NCI-H2081 treated with DMSO at 0.1 percent for 48 hours (cell line): ENCODE measurements at places on chromosomes 2 and 18.

DNA sequence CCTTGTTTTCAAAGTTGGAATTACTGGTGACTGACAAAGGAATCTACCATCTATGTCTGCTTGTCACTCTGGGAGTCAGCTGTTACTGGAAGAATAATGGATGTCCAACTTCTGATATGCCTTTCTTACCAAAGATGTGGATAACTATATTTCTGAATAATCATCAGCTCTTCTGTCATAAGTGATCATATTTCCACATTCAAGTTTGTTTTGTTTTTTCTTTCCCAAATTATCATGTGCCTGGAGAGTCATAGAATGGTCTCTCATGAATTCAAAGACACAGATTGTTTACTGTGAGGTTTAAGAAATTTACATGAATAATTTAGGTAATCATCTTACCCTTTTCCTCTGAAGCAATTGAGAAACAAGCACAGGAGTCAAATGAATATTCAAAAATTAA, 986.7 kb upstream of the CDH2 start:
- DNase-seq: no peak

GRCh38 chr2:36238106-36238505, 117.5 kb upstream of the CRIM1 start:
- no peak for DNase-seq

- DNase-seq: no peak
Measured at GRCh38 chr18:25298853-25299274, 53.1 kb downstream of the ZNF521 start.

GRCh38 chr2:38704664-38705063, 38.8 kb downstream of the GALM start:
- no peak for DNase-seq

- DNase-seq: no peak
Measured at GRCh38 chr2:108575132-108575966, 41.1 kb downstream of the LIMS1 start.

DNA sequence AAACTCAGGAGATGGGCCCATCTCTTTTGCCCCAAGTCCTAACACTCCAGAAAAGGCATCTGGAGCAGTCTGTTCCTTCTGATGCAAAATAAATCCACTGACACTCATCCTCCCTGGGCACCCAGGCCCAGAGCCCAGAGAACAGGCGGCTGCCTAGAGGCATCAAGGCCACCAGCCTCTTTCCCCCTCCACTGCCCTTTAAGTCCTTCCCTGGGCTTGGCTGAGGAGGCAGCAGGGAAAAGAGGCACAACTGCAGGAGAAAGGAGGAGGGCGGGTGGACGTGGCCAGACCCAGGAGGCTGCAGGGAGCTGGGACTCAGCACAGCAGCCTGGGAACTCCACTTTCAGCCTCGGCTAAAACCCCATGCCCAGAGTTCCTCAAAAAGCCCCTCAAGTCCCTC, 99.7 kb upstream of the ID2 start:
- DNase-seq: no peak

- no peak for DNase-seq
Measured at GRCh38 chr2:9815844-9816279, 27.4 kb upstream of the TAF1B start.

GRCh38 chr2:61218817-61219170, 56.8 kb downstream of the C2orf74 start:
- no peak for DNase-seq

- no peak for DNase-seq
Measured at GRCh38 chr2:191533693-191534180, 144.2 kb upstream of the NABP1 start.

- no peak for DNase-seq
Measured at GRCh38 chr2:10839813-10840212, 27.2 kb upstream of the PDIA6 start.

- DNase-seq: no peak
Measured at GRCh38 chr2:130785466-130786055, 30.2 kb downstream of the AMER3 start.

DNA sequence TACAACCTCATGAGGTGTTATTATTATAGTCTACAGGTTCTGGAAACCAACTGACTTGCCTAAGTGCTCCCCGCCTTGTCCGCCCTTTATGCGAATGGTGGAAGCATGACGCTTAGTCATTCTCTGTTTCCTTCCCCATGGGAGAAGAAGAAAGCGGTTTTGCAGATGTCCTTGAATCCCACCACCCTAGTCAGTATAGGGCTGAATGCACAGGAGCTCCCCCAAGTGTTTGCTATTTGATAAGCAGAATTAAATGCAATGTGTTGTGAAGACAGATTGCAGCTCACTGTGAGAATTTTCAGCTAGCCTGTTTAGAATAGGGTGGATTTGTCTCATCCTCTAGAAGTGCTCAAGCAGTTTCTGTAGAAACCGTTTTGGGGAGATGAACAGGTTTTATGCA, 652.0 kb downstream of the DCC start:
- no peak for DNase-seq

- DNase-seq: no peak
Measured at GRCh38 chr2:14779252-14779651, 146.7 kb downstream of the LRATD1 start.

GRCh38 chr18:30135938-30136337, 906.6 kb downstream of the DSC3 start:
- DNase-seq: no peak

DNA sequence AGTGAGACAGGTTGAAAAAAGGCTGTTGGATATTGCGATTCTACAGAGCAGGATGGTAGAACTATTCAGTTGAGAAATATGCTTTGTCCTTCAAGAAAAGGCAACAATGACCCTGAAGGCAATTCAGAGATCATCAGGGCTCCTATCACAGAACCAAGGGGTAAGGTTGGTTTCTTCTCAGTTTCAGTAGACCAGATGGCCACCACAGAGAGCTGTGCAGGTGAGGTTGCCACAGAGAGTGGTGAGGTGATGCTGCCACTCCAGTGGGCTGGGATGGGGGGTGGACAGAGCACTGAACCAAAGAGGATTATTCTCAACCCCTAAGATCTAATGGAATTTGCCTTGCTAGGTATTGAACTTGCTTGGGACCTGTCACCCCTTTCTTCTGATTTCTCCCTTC, 64.6 kb upstream of the ZBTB7C start:
- no peak for DNase-seq
